NB4 (cell line): ENCODE measurements at places on chromosomes 2 and 18.

- peak; percentile 99 for DNase-seq
Measured at GRCh38 chr2:9423100-9423921, at the start of the genes CPSF3 and ITGB1BP1. Gene CPSF3 (plus strand): TSS chr2:9423654. CDS start chr2:9423774, 120 bp downstream. Gene ITGB1BP1 (minus strand): TSS chr2:9423528. CDS start chr2:9418697, 4,831 bp downstream.

- peak; percentile 40 for DNase-seq
Measured at GRCh38 chr18:57107140-57107832, 39.6 kb upstream of the BOD1L2 start.

GRCh38 chr2:62296034-62296831 is 100.3 kb downstream of the B3GNT2 start:
- no peak for DNase-seq

DNA sequence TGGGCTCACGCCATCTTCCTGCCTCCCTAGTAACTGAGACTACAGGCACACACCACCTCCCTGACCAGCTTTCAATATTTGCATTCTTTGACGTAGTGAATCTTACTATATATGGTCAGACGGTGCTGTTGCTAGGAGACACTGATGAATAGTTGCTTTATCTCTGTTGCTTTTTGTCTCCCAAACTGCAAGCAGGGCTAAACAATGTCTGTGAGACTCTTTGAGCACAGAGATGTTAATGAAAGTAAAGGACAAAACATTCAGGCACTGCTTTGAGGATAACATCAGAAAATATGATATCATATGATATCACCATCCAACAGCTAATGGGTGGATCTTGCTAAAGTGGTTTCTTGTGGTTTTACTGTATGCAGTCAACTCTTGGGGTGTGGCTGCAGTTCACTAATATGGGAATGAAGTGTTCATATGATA is 43.0 kb downstream of the EMILIN2 start:
- DNase-seq: no peak

GRCh38 chr2:188265315-188265714 is 26.4 kb upstream of the GULP1 start:
- DNase-seq: no peak

- DNase-seq: no peak
Measured at GRCh38 chr2:234372506-234372905, 124.4 kb downstream of the ARL4C start.

- DNase-seq: peak; percentile 85
Measured at GRCh38 chr2:38485734-38486133, 108.7 kb upstream of the ATL2 start.

GRCh38 chr2:173441222-173441621 is 86.5 kb downstream of the CDCA7 start:
- DNase-seq: no peak

DNA sequence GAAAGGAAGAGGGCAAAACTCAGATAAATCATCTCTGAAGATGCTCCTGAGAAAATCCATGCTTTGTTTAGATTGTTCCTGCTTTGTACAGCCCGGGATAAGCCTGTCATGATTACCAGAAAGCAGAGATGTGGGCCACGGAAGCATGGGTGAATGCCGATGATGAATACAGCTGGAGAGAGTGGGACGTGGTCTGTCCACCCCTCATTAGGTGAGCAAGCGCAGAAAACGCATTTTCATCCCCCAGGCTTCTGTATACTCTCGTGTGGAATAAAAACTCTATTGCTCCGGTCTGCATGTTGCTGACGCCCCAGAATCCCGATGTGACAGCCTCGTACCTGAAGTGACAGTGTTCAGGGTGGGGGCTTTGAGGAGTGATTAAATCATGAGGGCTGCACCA is 52.0 kb upstream of the SALL3 start:
- no peak for DNase-seq

GRCh38 chr18:60413944-60414547 is 41.5 kb upstream of the MC4R start:
- peak; percentile 26 for DNase-seq

DNA sequence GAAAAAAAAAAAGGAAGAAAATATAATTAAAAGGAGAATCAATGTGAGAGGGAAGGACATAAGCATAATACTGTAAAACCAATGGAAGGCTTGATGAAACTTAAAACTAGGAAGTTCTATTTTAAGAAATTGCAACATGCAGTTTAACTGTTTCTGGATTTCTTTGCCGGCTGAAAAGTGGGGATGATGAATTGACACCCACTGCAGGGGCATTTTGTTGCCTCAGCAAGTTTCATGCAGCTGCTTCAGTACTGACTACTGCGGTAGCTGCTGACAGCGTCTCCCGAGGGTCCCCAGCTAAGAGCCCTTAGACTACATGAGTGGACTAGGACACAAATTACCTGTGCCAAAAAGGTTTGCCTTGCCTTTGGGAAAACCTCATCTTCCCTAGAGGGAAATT is 69.2 kb downstream of the B3GNT2 start:
- DNase-seq: peak; percentile 87

DNA sequence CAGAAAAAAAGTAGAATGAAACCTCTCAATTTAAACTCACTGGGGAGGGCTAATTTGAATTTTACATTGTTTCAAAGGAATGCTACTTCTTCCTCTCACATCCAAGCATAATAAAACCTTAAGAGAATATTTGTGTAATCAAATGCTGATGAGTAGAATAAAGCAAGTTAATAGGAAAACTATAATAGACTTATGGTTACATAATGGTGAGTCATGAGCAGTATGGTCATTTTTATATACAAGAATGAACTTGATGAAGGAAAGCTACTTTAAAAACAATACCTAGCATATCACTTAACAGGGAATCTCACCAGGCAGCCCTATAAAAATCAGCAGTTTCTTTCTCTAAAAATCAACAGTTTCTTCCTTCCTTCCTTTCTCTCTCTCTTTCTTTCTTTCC is 80.3 kb downstream of the VSNL1 start:
- DNase-seq: no peak

DNA sequence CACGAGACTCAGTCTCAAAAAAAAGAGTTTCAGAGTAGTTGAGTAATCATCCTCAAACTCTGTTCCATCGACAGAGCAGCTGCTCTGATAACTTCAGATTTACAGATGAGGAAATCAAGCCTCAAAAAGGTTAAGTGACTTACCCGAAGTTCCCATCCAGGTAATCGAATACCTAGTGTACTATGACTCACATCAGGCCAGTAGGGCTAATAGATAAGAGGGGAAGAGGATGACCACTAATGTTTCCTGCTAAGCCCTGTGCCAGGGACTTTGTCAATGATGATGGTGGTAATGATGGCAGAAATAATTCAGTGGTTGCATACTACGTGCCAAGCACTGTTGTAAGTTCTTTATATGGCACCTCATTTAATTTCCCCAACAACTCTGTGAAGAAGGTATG is 80.9 kb downstream of the PLB1 start:
- DNase-seq: no peak

- DNase-seq: no peak
Measured at GRCh38 chr2:221446140-221446539, 126.0 kb downstream of the EPHA4 start.
